ENCODE measurements at places on chromosomes 1 and 21.
A peak's percentile ranks its signal among the peaks of the same experiment; 100 is the strongest.

GRCh38 chr1:74388855-74389254 lies 123.6 kb downstream of the LRRC53 start:
- no peak for DNase-seq

DNA sequence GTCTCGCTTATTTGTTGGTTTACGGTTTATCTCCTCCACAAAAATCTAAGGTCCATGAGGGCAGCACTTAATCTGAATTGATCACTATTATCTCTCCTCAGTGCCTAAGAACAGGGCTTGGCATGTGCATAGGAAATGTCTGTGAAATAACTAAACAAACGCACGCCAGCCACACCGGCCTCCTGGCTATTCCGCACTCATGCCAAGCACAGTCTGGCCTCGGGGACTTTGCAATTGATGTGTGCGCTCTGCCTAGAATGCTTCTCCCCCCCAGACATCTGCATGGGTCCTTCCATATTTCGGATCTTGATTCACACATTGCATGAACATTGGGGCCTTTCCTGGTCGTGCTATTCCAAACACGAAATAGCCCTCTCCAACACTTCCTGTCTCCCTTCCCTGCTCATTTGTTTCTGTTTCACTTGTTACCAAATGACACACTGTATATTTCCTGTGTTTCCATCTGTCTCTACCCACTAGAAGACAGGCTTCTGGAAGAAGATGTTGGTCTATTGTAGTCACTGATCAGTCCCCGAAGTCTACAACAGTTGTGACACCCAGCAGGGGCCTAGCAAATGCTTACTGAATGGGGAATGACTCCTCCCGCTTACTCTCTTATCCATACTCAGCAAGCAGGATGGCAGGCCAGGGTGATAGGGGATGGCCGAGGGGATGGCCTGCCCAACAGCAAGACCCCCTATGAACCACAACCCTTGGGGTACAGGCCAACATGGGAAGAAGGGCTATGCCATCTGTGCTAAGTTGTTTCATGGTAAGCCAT lies 93.9 kb downstream of the GLIS1 start:
- DNase-seq: no peak

- DNase-seq: no peak
These were observed 653.6 kb upstream of the ADGRL4 start for GRCh38 chr1:79660129-79660528.

GRCh38 chr1:200328379-200328778 lies 81.5 kb downstream of the ZNF281 start:
- no peak for DNase-seq

DNA sequence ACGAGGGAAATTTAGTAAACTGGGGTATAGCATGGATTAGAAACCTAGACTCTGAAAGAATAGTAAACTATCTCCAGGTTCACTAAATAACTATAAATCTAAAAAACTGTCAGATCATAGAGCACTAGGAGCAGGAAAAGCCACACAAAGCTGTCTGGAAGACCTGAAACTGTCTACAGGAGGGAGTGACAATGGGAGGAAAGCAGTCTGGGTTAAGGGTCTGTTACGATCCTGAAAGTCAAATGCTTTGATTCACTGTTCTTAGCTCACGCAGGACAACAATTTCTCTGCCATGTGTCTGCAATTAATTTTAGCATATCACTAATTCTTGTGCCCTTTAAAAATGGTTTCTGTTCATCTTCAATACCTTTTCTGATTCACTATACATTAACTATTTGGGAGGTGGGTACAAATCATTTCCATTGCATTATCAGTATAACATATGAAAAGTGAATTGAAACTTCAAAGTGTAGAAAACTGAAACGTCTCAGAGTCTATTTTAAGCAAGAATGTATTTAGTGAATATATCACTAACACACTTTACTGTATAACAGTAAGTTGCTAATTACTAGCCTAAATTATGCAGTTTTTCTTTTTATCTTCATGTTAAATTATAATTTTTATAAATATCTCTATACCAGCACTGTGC lies 18.4 kb downstream of the CEP170 start:
- DNase-seq: no peak

DNA sequence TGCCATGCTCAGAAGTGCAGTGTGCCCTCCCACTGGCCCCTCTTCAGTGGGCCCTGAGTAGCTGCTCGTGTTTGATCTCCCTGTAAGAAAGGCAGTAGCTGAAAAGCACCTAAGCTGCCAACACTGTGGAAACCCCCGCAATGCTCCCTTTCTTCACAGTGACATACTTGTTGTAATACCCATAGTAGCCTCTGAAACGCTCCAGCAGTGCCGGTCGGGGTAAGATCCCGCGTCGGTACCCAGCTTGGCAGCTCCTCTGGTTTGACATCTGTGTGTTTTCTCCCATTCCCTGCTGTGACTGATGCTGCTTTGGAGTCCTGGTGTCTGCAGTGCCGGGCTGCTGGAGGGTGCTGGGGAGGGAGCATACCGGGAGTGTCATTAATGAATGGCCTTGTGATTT lies 3.6 kb downstream of the CHAF1B start:
- no peak for DNase-seq

DNA sequence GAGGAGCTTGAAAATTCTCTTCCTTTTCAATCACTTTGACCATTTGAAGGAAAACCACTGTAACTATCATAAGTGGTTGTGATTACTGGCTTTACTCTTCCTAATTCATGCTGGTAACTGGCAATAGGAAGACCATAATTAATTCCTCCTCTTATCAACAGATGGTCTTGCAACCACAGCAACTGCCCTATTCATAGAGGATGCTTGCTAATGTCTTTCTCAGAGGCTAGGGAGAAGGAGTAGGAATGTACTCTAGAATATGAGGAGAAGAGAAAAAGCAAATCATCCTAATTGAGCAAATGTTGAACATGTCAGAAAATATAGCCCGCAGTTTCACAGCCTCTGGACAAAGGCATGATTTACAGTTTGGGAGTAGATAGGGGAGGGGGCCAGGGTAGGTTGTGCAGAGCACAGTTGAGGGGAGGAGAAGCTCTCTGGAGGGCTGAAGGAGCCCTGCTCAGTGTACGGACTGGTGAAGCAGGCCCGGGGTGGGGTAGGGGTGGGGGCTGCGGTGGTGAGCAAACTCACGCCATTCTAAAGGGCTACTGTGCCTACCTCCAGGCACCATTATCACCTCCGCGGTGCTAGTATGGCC lies 192.9 kb downstream of the PCP4 start:
- no peak for DNase-seq

- DNase-seq: no peak
These were observed 8.7 kb upstream of the CYYR1 start for GRCh38 chr21:26581818-26582217.

DNA sequence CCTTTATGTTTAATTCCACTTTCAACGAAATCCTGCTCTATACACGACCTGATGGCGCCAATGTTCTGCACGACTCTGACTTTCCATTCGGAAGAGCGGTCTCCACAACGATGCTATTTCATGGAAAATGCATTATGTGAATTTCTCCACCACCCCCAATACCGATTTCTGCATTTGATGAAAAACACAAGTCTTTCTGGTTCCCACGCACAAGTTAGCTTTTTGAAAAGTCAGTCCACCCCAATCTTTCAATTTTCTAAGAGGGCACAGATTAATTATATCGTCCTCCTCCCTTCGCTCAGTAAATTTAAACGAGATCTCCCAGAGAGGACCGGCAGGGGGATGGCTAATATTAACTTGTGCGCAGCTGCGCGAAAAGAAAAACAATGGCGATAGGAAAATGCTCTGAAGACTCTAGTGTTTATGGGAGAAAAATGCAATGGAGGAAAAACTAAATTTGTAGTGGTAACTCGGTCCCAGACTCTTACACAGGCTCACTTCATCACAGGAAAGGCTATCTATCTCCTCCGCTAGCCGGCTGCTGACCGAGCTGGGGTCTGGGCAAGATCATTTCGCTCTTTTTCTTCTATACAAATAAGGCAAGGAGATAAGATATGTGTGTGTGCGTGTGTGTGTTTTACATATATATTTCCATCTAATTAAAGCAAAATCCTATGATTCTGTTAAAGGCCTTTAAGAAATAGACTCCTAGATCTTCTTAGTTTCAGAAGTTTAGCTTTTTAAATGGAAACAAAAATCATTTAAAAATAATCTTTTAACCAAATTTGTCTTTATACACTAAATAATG lies 1.2 kb upstream of the LHX8 start:
- no peak for DNase-seq

DNA sequence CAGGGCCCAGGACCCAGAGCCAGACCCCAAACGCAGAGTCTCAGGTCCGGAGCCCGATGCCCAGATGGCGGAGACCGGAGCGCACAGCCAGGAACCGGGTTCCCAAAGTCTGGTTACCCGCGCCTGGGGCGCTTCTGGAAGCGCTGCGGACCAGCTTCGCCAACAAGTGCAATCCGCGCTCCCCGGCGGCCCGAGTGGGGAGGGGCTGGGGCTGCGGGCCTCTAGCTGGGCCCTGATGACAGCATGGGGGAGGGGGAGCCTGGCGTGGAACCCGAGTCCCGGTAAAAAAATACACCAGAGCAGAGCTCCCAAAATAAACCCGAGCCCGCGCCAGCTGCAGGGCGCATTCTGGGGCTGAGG lies 494 bp downstream of the NT5C1A start:
- no peak for DNase-seq

- no peak for DNase-seq
These were observed 2.8 kb upstream of the HAPLN2 start for GRCh38 chr1:156616463-156616862.

GRCh38 chr1:209207701-209208286 lies 375.7 kb upstream of the CAMK1G start:
- peak; percentile 39 for DNase-seq

DNA sequence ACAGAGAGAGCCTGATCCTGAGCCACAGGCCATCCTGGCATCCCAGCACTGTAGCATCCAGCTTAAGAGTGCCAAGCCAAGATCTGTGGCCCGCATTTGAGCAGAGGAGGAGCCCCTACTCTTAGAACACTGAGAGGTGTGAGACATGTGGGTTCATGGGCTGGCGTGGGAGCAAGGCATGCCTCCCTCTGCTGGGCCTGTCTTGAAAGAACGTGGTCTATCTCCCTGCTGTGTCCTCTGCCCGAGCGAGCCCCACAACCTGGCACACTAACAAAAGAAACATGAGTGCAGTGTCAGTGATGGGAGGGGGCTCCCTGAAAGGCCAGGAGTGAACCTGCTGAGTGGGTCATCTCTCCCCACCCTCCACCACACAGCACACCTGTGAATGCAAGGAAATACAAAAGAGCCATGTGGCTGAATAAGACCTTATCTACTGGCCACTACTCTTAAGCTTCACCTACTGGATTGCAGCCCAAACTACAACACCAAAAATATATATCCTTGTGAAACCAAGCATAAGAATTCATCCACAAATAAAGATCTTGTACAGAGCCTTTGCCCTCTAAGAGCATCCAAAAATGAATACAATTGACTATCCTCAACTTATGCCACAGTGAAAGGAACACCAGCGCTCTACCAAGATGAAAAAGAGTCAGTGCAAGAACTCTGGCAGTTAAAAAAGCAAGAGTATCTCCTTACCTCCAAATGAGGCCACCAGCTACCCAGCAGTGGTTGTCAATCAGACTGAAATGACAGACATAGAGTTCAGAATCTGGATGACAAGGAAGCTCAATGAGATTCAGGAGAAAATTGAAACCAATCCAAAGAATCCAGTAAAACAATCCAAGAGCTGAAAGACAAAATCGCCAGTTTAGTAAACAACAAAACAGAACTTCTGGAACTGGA lies 259.4 kb upstream of the DAB1 start:
- DNase-seq: no peak

All from activated CD4-positive, alpha-beta memory T cell treated with anti-CD3 and anti-CD28 coated beads for 36 hours (primary cell).